ENCODE measurements at places on chromosomes 3 and 15.

DNA sequence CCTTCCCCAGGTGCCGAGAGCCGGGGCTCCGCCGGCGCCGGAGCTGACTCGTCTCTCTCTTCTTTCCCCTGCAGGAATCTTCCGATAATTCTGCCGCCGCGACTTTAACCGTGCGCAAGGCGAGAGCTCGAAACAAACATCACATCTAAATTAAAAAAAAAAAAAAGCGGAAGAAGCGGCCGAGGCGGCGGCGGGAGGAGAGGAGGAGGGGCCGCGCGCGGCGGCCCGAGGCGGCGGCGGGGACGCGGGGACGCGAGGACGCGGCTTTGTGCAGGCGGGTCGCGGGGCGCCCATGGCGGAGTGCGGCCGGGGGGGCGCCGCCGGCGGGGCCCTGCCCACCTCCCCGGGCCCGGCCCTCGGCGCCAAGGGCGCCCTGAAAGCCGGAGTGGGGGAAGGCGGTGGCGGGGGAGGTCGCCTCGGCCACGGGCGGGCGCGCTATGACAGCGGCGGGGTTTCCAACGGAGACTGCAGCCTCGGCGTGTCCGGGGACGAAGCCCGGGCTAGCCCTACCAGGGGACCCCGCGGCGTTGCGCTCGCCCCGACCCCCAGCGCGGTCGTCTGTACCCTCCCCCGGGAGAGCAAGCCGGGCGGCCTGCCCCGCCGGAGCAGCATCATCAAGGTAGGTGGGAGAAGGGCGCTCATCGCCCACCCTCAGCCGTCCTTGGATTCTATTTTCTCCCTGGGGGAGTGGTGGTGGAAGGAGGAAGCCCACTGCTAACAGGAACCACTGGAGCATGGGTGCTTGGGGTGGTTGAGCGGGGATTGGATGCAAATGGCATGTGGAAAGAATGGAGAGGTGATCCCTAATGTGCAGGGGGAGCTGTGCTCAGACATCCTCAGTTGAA lies at the start of gene PLCL2:
PLCL2 (plus strand) TSS at position 208 of the 845 bp plus-strand sequence; CDS start at position 293, 85 bp downstream.
- DNase-seq = peak; percentile 60

DNA sequence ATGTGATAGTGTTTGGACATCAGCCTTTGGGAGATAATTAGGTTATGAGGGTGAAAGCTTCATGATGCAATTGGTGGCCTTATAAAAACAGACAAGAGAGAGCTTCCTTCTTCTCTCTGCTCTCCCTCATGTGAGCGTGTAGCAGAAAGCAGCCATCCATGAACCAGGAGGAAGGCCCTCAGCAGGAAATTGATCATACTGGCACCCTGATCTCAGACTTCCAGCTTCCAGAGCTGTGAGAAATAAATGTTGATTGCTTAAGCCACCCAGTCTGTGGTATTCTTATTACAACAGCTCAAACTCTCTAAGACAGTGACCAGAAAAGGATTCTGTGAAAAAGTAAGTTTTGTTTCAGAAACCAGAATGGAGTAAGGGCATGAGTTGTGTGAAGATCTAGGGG lies 13.3 kb downstream of the STAC start:
- no peak for DNase-seq

GRCh38 chr3:94928921-94929320 lies 866.1 kb downstream of the NSUN3 start:
- no peak for DNase-seq

DNA sequence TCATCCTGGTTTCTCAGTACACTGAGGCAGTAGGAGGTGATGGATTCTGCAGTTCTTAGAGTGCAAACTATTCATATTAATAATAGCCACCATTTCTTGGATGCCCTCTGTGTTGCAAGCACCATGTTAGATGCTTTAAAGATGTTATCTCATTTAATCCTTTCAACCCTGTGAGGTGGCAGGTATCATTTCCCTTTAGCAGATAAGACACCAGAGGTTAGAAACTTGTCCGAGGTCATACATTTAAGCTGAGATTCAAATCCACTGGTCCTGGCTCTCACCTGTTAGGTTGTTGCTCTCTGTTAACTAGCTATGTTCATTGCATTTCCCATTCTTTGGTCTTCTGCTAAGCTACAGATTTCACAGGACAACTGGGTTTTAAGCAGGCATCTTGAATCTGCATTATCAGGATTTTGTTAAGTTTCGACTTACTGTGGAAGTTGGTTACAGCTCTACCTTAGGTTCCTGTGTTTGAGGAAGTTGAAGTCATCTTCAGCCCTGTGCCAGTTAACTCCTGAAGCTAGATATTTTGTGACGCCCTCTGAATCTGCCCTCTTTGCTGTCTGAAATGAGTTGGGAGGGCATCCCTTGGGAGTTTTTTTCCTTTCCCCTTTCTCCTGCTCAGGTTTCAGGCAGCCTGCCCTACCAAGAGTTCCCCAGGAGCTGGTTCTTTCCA lies 6.4 kb downstream of the PDE8A start:
- no peak for DNase-seq

- DNase-seq = no peak
Observed at GRCh38 chr15:29935296-29936004, 113.2 kb upstream of the TJP1 start.

DNA sequence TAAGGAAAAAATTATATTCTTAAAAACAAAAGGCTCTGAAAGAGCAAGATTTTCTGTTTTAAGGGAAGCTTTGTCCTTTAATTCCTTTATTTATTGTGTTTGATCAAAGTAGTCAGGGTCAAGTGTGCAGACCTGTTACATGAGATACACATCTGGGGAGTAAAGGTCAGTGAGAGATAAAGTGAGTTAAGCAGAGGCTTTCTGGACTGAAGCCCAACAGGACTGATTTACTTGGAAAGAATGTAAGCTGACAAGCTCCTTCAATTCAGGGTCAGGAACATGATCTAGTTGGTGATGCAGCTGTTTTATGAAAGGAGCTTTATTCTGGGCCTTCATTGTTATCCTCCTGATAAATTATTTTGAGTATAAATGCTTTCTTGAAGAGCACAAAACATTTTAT lies 20.7 kb upstream of the OTOL1 start:
- DNase-seq = no peak

DNA sequence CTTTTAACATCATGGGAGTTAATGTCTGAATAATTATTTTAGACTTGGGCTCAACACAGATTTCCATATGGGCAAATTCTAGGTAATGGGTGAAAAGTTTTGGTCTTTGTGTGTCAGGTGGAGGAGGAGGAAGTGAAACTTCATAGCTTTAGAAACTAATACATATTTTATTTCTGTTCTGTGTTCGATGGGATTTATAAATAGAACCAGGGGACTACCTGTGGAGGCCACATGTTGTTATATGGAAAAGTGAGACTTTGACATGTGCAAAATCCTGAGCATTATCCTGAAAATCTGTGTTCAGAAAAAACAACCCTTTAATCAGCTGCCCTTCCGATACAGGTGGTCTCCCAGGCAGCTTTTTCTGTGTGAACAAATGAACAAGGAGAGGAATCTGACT lies 209.5 kb downstream of the SOX2 start:
- DNase-seq = no peak

GRCh38 chr3:56915966-56916586 lies 114.3 kb upstream of the ARHGEF3 start:
- peak; percentile 47 for DNase-seq

- DNase-seq = peak; percentile 12
Observed at GRCh38 chr3:187318819-187319616, 27.5 kb upstream of the MASP1 start.

- DNase-seq = no peak
Observed at GRCh38 chr3:184381261-184382224, 1.7 kb downstream of the CHRD start.
